H1 (cell line): ENCODE measurements at places on chromosomes 2 and 18. TPM values are rescaled to one million over a fixed set of nuclear protein-coding genes. Genes with fewer than 3 reads are reported as not detected.

Gene C2orf66
- not detected in 2 replicates for polyA plus RNA-seq

Gene DSG2
- polyA plus RNA-seq = 37.4 and 60.1 TPM in 2 replicates

Gene PAIP2B
- 5.7 and 8.4 TPM in 2 replicates for polyA plus RNA-seq

Gene LRRTM4
- polyA plus RNA-seq = 2.7 and 3.6 TPM in 2 replicates

Gene LOXHD1
- polyA plus RNA-seq = 0.02 and 0.03 TPM in 2 replicates

Gene UGT1A4
- not detected in 2 replicates for polyA plus RNA-seq

Gene LINC00305
- not detected in 2 replicates for polyA plus RNA-seq

Gene TRIB2
- polyA plus RNA-seq = 40.8 and 55.1 TPM in 2 replicates

Gene SERPINB13
- polyA plus RNA-seq = not detected in 2 replicates

Gene POMC
- polyA plus RNA-seq = 4.7 and 6.1 TPM in 2 replicates

Gene MYOM1
- 0.06 and 0.16 TPM in 2 replicates for polyA plus RNA-seq
